ENCODE measurements at places on chromosomes 4 and X. TPM values are rescaled to one million over a fixed set of nuclear protein-coding genes. Genes with fewer than 3 reads are reported as not detected.

The TCP11X2 gene
- not detected for total RNA-seq

The SSX3 gene
- total RNA-seq: not detected

The NMU gene
- 1.2 TPM for total RNA-seq

The NUDT10 gene
- 1.3 TPM for total RNA-seq

The RBM47 gene
- 2.6 TPM for total RNA-seq

The NLGN4X gene
- total RNA-seq: 3.1 TPM

The DYNLT3 gene
- total RNA-seq: 7.4 TPM

GRCh38 chr4:7858498-7858897 is 81.2 kb downstream of the AFAP1 start:
- DNase-seq: no peak

DNA sequence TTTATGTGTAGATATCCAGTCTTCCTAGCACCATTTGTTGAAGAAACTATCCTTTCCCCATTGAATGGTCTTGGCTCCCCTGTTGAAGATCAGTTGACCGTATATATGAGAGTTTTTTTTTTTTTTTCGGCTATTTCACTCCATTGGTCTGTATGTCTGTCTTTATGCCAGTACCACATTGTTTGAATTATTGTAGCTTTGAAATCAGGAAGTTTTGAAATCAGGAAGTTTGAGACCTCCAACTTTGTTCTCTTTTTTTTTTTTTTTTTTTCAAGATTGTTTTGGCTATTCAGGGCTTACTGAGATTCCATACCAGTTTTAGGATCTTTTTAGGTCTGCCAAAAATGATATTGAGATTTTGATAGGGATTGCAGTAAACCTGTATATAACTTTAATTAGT is 4.3 kb upstream of the SCD5 start:
- no peak for DNase-seq

DNA sequence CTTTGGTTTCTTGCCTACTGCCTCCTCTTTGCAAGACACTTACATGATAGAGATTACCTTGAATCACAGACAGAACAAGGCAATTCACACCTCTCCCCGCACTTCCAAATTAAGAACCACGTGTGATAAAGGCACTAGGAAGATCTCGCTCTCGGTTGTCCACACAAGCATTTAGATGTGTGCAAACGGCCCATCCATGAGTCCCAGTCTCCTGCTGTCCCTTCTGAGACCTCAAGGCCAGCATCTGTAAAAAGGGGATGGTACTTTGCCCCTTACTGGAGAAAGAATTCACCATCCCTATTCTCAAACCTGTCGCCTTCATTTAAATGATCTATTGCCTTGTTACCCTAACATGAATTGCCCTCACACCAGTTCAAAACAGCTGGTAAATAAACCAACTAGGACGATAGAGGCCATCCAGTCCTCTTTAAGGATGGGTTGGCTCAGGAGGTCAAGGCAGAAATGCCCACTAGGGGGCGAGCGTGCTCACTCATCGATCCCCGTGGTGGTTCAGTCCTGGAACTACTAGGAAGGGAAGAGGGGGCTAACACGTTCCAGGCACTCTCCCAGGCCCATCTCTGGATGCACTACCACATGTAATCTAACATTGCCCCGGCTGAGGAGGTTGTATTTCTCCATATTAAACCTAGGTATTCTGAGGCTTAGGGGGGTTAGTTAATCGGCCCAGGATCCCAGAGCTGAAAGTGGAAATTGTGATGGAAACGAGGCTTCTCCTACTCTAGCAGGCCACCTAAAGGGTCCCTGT is 95.8 kb downstream of the DHX15 start:
- peak; percentile 54 for DNase-seq

GRCh38 chr4:53490965-53491622 is 100.2 kb downstream of the LNX1 start:
- DNase-seq: peak; percentile 93

DNA sequence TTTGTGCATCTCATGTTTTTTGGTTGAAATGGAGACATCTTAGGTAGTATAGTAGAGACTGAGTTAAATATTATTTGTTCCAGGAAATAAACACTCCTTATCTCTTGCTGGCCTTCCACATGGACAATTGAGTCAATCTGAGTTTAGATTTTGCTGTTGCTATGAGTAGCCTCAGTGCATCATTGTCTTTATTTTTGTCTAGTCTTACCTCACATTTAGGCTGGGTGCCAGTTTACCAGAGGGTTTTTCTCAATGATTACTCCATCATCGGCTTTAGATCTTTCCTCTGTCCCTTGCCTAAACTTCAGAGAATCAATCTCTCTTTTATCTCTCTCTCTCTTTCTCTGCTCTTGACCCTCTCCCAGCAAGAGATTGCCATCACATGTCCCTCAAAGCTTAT is 73.6 kb downstream of the GABRB1 start:
- no peak for DNase-seq

GRCh38 chr4:82201303-82201702 is 172.5 kb downstream of the HNRNPD start:
- DNase-seq: no peak

GRCh38 chr4:110163327-110164069 is 34.9 kb downstream of the ELOVL6 start:
- no peak for DNase-seq

DNA sequence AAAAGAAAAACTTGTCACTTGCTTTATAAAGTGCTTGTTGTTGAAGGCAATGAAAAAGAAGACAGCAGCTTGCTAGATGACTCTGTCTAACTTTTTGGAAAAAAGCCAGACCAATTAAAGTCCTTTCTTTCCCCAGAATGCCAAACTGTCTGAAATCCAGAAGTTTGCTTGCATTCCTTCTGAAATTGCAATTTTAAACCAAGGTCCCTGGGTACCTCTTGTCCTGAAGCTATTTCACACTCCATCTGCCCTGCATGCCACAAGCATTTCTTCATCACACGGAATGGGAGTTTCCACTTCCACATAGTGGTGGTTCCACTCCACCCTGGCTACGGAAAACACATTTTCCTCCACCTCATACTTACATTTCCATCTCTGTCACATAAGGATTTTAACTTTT is 101.0 kb downstream of the PAPSS1 start:
- DNase-seq: peak; percentile 80

DNA sequence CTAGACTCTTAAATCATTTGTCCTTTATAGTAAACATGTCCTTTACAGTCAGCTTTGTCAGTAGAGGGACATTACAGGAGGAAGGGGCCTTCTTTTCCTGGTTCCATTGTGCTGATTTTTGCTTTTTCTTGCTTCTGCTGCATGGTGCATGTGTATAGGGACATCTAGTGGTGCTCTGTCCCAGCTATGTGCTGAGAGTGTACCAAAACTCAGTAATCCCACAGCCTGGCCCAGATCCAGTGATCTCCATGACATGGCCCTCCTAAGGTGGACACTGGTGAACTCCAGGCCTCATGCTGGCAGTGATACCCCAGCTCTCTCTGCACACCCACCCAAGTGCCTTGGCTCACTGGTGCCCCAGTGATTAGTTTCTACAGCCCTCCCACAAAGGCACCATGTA is 45.2 kb downstream of the MAGEB17 start:
- DNase-seq: no peak

DNA sequence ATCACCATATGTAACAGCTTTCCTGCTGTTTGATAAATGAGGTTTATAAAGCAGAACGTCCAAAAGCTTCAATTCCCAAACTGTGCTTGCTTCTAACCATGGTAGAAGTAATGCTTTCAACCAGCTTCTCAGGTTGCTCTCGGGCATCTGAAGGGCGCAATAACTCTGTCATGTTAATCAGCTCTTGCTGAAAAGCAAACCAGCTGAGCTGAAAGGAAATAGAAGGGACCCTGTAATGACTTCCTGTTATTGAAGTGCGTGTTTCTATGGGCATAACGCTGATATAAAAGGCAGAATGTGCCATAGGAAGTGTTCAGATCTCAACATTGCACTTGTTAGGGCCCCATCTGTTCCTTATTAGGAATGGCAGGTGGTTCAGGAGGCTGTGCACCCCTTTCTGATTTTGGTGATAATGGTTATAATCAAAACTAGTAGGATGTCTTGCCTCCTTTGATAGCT is 21.2 kb downstream of the HERC3 start:
- peak; percentile 32 for DNase-seq

DNA sequence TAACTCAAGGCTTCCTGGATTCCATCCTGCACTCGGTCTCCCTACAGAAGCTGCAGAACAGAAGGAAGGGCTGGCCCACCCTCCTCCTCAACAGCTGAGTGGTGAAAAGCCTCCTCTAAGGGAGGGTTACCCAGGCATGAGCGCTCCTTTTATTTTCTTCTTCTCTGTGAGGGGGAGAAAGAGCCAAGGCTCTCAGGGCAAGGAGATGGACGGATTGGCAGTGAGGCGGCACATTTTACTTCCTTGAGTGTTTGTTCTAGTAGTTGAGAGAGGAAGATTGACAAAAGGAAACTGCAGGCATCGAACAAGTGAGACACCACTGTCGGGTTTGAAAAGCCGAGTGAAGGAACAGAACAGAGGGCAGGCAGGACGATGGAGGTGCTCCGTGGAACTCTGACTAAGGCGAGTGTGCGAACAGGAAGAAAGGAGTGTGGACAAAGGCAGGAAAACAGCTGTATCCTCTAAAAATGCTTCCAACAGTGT is 38.4 kb upstream of the STS start:
- peak; percentile 35 for DNase-seq

DNA sequence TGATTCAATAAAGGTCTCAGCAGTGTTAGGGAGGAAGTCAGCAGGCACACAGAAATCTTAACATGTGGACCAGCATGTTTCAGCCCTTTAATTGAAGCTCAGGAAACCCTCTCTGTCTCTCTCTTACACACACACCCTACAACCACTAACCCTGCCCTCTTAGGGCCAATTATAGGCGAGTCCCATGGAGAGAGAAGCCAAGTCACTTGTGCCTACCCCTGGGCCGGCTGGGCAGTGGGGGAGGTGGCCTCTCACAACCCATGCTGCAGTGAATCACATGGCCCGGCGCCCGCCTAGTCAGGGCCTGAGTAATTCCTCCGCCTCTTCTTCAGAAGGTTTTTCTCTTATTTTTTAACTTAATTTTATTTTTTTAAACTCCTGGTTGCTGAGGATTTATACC is 3.7 kb downstream of the FGD1 start:
- no peak for DNase-seq

DNA sequence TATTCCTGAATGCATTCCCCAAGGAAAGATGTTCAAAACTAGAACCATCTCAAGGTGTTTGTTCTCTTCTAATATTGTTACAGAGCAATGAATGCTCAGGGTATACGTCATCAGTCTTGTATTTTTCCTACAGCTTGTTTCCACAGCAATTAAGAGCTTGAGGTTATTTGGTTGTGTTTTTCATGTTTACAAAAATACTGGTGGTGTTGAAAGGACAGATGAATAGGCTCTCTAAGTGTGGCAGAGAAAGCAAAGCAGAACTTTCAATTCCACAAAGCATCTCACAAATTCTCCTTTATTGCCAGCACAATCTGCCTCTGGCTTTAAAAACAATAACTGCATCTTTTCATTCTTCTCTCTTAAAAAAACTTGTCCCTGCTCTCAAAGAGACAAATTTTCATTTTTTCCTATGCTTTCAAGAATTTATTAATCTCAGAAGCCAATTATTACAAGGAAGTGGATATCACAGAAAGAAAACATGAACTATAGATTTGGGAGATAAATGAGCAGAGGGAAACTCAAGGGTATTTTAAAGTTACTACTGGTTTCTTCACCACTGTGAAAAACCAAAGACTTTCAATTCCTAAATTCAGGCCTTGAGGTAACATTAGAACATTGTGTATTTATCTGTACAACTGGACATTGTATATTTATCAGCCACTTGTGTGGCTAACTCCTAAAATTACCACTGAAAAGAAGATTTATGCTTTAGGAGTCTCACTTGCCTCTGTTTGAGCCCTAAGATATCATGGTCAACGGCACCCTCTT is 49.2 kb downstream of the DDX53 start:
- DNase-seq: no peak

DNA sequence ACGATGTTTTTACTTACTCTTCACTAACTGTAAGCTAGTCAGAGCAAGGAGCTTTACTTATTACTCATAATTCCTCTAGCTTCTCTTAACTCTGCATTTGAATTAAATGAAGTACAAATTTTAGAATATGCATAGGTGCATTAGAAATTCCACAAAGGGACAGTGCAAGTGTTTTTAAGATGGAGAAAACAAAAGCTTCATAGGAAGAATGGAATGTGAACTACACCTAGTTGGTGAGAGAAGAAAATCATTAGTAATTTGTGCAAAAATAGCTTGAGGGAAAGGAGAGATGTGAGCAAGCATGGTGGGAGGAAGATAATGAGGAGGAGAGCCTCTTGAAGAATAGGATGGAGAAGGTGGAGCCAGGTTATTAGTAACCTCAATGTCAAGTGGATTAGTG is 77.5 kb upstream of the SMARCA5 start:
- no peak for DNase-seq

DNA sequence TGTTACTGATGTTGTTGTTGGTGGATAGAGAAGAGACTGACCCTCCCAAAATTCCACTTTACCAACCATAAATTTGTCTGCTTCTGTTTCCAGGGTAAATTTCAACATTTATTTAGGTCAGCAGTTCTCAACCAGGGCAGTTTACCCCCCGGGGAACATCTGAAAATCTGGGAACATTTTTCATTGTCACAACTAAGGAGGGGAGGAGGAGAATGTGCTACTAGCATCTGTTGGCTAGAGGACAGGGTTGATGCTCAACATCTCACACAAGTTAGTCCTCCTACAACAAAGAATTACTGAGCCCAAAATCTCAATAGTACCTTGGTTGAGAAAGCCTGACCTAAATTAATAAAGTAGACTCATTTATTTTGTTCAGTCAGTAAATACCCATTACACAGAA is 25.7 kb downstream of the KCTD8 start:
- peak; percentile 21 for DNase-seq

GRCh38 chrX:45024501-45024900 is 151.5 kb downstream of the KDM6A start:
- no peak for DNase-seq

- no peak for DNase-seq
Measured at GRCh38 chr4:112832493-112832892, 195.6 kb downstream of the LARP7 start.

DNA sequence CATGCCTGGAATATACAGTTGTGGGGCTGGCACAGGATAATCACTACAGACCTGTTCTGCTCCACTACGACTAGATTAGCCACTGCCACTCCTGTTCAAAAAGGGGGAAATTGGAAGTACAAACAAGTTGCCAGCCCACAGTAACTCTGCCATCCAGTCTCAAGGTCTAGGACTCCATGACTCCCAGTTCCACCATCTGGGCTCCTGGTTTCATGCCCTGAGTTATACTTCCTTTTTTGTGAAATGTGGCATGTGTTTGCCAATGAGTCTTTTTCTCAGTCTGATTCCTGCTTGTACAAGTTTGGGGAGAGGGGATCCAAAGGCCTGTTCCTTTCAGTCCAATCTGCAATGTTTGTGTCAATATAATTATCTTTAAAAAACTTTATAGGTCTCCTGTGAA is 1.0 kb upstream of the BLOC1S4 start:
- DNase-seq: no peak
